ENCODE measurements at places on chromosomes 6 and 20.

DNA sequence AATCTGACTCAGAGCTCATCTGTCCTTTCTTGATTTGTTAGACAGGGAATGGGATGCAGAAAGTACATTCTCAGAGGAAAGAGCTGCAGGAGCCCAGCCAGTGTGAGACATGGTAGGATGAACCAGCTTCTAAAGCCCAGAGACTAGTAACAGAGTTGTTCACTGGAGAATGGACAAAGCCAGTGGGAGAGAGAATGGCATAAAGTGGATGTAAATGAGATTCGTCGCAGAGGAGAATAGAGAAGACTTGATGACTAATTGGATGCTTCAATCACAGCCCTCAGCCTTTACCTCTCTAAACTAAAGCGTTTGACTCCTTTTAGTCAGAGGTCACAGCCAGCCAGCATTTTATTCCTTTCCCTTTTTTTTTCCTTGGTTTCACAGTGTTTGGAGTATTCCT, 25.5 kb upstream of the L3MBTL3 start:
- no peak for DNase-seq

DNA sequence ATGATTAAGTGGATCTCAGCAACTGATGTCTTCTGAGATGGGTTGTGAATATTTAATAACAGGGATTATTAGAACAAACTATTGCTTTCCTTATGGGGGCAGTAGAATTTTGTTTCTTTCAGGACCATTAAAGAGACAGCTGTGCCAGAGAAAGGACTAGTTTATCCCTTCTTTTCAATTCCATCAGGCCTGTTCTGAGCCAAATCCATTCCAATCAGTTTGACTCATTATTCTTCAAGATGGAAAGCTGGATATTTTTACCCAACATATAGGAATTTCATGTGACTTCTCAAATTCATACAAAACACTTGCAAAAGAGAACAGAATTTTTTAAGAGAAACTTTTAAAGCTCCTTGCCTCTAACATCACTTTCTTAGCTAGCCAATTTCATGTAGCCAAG, 722.0 kb upstream of the FLRT3 start:
- DNase-seq: no peak

- DNase-seq: no peak
These were observed 11.4 kb upstream of the LOC128125822 start for GRCh38 chr6:63560801-63561287.

GRCh38 chr6:137156650-137157049, 16.8 kb downstream of the IL22RA2 start:
- no peak for DNase-seq

DNA sequence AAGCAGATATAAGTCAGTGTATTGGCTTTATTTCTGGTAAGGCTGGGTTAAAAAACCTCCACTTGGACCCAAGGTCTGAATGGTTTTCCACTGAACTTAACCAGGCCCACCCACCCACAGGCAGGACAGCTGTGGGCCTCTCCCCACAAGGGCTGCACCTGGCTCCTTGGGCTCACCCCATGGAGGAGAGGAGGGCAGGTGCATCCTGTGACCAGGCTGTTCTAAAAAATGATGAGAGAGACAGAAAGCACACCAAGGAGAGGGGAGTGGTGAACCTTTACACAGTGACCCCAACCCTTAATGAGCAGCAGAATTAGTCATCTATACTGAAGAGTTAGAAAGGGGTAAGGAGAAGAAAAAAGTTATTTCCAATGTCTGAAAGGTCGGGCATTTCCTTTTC, 34.5 kb upstream of the DUSP22 start:
- no peak for DNase-seq
